ENCODE measurements at places on chromosomes 3 and 15.

DNA sequence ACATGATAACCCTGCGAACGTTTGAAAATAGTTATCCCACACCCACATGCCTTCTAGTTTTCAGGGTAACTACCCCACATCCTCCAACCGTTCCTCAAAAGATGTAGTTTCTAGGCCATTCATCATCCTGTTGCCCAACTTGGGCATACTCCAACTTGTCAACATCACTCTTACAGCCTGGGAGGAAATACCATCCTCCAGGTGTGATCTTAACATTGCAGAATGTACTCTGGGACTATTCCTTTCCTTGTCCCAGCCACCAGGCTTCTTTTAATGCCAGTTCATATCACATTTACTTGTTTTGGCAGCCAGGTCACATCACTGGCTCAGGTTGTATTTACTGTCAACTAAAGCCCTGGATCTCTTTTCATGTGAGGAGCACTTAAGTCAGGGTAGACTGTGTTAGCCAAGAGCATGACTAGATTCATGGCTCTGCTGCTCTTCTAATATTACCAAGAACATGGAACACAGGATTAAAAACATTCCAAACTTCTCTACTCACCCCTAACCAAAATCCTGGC is 4.0 kb upstream of the DENND6A start:
- no peak for DNase-seq

- no peak for DNase-seq
These were observed 19.3 kb upstream of the NRROS start for GRCh38 chr3:196620161-196620604.

DNA sequence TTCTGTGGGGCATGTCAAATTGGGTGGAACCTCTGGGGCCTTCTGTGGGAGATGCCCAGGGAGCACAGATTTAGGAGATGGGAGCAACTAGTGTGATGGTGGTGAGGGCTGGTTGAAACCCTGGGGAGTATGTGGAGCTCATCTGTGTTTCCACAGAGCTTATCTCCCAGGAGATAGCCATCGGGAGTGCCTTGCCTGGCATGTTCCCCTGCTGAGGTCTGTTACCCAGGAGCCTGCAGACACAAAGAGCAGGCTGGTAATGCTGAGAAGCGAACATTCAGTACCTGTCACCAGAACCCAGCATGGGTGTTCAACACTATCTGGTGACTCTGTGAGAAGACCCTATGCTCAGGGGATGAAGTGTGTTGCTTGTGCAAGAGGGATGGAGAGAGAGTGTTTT is 85.0 kb downstream of the CLSTN2 start:
- DNase-seq = no peak

DNA sequence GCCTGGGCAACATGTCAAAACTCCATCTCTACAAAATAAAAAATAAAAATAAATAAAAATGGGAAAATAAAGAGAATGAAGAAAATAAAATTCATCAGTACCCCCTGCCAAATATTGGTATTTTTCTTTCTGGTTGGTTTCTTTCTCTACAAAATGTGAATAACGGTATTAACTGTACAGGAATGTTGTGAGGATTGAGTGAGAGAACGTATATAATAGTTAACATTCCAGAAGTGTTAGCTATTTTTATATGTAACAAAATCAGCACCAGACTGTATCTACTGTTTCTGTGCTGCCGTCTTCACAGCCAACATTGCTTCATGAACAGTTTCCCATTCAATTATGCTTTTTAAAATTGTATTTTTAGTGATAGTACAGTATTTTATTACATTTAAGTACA is 25.5 kb upstream of the RNU6-1 start:
- DNase-seq = no peak

DNA sequence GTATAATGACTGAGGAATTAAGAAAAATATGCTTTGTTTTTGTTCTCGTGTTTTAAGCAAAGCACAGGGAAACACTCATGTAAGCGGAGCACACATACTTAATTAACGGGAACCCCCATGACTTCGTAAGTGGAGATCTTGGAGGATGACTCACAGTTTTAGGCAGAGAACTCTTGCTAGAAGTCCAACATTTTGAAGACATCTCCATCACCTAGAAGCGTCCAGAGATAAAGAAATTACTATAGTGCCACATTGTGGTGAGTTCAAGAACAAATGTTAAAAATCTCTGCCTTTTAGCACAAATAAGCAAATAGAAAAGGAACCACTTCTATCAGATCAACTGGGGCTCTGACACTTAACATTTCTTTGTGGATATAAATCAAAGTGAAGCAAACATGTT is 194.1 kb upstream of the ARHGEF26 start:
- no peak for DNase-seq

DNA sequence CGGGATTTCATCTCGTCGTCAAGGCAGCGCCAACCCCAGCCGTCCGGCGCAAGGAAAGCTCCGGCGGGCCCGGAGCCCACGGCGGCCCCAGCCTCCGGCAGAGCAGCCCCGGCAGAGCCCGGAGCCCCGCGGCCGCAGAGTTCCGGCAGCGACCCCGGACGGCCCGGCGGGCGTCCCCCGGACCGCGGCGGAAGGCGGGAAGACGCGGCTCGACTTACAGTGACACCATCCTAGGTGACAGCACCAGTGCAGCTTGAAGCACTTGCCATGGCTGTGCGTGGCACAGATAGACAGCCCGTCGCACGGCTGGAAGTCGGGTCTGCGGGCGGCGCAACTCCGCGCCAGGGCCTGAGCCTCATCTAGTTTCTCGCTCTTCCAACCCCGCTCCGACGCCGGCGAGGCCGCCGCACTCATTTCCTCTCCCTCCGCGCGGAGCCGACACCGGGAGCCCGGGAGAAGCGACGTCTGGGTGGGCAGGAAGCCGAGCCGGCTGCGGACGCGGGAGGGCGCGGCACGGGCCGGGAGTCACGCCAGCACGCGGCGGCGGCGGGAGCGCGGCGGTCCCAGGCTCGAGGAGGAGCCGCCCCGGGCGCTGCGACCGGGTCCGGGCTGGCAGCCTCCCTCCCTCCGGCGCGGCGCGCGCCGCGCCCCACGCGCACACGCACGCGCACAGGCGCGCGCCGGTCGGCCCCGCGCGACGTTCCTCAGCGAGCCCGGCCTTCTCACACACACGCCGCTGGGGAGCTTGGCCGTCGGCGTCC is at the start of gene C3orf70:
Gene C3orf70 (minus strand): TSS at position 651 of the 761 bp plus-strand sequence. CDS start 237 bp downstream, at position 414.
- DNase-seq = no peak

DNA sequence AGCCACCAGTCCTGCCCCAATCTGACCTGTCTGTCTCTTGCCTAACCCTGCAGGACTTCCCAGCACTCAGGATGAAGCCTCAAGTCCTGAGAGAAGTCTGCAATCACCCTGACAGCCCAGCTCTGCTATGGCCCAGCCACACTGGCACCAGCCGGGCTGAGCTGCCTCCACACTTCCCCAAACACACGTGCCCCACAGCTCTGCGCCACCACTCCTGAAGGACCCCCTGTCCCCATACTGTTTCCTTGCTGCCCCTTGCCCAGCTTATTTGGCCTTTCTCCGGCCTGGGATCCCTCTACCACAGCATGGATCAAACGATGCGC is 76.6 kb downstream of the TBC1D2B start:
- DNase-seq = no peak

- no peak for DNase-seq
These were observed 69.3 kb downstream of the PCSK6 start for GRCh38 chr15:101420232-101420631.

- DNase-seq = no peak
These were observed 34.4 kb downstream of the FAM240A start for GRCh38 chr3:46646700-46647099.

DNA sequence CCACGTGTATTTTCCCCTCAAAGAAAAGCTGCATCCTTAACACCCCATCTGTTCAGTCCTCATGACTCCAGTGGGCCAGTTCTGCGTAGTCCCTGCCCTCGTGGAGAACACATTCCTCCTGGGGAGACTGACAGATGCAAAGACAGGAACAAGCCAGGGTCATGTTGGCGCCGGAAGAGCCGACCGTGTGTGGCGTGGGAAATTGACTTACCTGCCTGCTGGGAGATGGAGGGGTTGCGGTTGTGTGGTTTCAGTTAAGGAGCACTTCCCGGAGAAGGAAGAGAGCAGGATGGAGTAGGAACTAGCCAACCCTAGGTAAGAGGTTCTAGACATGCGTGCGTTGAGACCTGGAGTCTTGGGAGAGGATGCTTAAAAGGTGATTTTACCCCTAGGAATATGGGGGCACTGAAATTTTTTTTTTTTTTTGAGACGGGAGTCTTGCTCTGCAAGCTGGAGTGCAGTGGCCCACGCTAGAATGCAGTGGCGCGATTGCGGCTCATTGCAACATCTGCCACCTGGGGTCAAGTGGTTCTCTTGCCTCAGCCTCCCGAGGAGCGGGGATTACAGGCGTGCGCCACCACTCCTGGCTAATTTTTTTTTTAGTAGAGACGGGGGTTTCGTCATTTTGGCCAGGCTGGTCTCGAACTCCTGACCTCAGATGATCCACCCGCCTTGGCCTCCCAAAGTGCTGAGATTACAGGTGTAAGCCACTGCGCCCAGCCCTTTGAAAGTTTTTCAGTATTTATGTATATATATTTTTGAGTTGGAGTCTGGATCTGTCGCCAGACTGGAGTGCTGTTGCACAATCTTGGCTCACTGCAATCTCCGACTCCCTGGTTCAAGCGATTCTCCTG is 1.4 kb downstream of the VHL start:
- DNase-seq = no peak

DNA sequence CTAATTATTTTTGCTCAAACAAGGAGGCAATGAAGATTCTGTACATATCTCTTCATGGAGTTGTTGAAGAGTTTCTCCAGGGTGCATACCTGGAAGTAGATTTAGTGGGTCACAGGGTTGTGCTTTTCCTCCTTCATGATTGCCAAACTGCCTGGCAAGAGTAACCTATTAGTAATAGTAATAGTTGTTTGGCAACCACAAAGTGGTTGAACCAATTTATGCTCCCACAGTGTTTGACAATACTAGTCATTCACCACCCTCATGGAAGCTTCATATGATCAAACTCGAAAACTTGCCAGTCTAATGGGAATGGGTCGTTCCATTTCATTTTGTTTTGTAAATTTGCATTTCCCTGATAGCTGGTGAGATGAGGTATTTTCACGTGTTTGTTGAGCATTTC is 57.8 kb downstream of the TLE3 start:
- DNase-seq = no peak

- DNase-seq = peak; percentile 28
These were observed at the start of gene ZKSCAN7 for GRCh38 chr3:44554626-44555592. TSS of gene ZKSCAN7 (plus strand) at chr3:44555193. CDS start at chr3:44557048, 1,855 bp downstream.

GRCh38 chr3:177777699-177778098 is 580.4 kb upstream of the TBL1XR1 start:
- no peak for DNase-seq

DNA sequence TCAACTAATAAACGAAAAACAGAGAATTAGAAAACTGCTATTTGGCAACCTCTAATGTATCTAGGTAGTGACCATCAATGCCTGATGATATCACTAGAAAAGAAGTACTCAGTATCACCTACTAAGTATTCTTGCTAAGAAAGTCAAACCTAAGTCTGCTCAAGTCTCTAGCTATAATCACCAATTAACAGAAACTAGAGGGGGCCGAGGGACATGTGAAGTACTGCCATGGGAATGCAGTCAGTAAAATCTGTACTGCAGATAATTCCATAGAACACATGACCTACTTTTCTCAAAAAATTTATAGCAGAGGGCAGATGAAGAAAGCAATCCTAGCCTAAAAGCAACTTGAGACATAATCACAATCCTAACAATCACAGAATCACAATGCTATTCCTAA is 51.4 kb downstream of the CPEB1 start:
- DNase-seq = no peak

DNA sequence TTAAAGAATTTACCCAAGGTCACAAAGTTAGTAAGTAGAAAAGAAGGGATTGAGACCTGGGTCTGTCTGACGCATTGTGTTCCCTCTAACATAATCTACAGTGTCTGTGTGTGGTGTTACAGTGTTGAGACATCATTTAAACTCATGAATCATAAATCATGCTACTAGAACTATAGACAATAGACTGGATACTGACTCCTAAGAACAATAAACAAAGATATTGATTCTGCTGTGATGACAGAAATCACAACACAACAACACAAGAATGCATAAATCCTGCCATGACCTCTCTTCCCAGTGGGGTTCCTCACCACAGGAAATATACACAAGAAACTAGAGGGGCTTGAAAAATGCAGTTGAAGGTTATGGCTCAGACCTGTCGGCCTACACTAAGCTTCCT is 44.3 kb downstream of the TRIM69 start:
- no peak for DNase-seq

DNA sequence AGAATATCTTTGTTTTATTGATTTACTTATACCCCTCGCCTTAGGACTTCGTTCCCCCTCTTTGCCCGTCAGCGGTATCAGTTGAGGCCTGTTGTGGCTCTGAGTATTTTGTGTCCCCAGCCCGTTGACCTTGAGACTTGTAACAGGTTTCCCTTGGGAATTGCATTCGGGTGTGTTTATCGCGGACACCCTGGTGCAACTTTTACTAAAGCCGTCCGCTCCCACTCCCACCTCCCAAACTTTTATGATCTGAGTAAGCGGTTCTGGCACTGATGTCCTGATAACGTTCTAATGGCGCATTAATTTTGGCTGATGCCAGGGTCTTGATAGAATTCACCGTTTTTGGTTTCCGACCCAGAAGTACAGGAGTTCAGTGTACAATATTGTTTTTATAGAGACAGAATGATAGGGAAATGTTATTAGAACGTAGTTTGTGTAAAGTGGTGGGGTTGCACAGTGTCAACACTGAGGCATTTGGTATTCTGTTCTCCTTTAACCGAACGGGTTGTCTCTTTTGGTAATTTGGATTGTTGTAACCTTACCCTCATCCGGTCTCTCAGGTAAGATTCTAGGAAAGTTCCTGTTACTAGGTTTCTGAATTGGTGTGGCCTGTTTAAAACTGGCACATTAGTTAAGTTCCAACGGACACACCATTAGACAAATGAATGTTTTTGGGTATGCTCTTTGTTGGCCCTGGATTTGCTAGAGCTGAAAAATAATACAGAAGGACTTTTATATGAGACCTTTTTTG is 47.8 kb downstream of the OIP5 start:
- DNase-seq = no peak

DNA sequence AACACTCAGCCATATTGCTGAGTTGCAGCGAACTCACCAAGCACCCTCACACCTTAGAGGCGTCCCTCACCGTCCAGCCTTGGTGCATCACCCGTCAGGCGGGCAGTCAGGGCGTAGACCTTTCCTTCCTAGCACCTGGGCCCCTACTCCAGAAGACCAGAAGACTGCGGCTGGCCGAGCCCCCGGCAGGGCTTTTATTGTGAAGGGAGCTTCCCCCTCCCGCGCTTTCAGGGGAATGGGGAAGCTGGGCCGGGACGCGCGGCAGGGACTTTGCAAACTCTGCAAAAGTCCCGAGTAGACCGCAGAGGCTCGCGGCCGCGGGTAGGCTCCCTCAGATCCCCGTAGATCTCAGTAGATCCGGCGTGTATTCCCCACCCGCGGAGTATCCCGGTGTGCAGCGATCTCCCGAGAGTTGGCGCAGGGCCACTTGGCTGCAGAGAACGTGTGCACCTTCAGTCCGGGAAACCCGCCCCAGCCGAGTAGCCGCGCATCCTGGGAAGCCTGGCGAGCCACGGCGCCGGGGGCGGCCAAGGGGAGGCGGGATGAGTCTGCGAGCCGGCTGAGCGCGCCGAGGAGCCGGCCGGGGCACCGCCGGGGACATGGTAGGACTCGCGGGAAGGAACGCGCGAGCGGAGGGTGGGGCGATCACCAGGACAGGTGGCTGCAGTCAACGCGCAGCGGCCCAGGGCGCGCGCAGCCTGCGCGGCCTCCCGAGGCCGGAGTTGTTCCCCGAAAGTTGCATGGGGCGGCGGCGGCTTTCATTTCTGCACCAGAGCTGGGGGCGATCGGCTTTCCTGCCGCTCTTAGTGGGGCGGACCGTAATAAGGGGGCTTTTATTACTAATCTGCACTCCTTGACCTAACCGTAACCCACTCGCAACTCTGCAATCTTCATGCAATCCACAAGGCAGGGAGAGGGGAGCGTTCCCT is at the start of gene GASK1A:
Gene GASK1A (plus strand): TSS at position 268 of the 929 bp plus-strand sequence. CDS start 332 bp downstream, at position 600.
- no peak for DNase-seq

GRCh38 chr15:75727851-75728715 is 15.4 kb upstream of the CSPG4 start:
- peak; percentile 51 for DNase-seq
